Cardiac muscle cell (in vitro differentiated cells and primary cell): ENCODE measurements at places on chromosomes 3 and 15. TPM values are rescaled to one million over a fixed set of nuclear protein-coding genes. Genes with fewer than 3 reads are reported as not detected.

GRCh38 chr3:139281522-139282196 lies 62.2 kb upstream of the MRPS22 start:
- no peak for DNase-seq

DNA sequence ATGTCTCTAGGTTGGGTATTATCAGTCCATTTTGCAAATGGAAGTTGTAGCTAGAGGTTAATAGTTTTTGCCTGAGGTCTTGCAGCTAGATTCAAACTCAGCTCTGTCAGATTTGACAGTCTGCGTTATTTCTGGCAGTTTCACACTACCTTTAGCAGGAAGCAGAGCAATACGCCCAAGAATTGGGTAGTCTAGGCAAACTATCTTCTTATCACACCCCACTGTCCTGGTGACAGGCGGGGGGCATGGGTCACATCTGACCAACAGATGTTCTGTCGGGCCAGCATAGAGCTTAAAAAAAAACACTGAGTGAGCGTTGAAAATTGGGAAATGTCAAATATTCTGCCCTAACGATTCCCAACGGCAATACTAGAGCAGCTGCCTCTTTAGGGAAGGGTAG lies 5.7 kb downstream of the GPR160 start:
- no peak for DNase-seq

- no peak for DNase-seq
Observed at GRCh38 chr3:123546133-123546755, 38.6 kb downstream of the HACD2 start.

TRIM42 gene
- not detected in 2 replicates for total RNA-seq

LRTM1 gene
- not detected in 2 replicates for total RNA-seq
